ENCODE measurements at places on chromosomes 1 and 21.

GRCh38 chr1:33815061-33815460 lies 48.8 kb upstream of the HMGB4 start:
- no peak for DNase-seq

DNA sequence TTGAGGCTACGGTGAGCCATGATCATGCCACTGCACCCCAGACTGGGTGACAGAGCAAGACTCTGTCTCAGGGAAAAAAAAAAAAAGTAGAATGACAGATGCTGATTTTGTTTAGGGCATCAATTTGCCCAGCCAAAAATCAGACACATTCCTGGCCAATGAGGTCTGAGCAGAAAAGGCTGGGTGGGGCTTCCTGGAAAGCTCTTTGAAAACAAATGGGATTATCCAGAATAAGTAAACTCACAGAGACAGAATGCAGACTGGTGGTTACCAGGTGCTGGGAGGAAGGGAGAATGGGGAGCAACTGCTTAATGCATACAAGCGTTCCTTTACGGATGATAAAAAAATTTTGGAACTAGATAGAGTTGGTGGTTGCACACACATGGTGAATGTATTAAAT lies 10.1 kb upstream of the CITED4 start:
- DNase-seq, result no peak

DNA sequence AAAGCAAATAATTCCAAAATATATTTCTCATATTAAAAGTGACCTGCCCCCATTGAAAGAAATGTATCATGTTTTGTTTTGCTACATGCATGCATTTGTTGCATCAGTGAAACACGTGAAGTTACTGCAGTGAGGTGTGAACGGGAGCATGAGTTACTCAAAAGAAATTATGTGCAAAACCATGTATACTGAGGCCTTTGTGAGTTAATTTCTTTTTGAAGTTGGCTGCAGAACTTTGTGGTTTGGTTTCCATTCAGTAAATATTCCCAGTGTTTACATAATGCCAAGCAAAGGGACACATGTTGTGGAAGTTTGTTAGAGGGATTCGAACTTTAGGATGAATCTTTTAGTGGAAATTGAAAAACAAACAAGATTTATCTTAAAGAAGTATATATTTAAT lies 619.4 kb upstream of the ADAMTS5 start:
- DNase-seq, result no peak

DNA sequence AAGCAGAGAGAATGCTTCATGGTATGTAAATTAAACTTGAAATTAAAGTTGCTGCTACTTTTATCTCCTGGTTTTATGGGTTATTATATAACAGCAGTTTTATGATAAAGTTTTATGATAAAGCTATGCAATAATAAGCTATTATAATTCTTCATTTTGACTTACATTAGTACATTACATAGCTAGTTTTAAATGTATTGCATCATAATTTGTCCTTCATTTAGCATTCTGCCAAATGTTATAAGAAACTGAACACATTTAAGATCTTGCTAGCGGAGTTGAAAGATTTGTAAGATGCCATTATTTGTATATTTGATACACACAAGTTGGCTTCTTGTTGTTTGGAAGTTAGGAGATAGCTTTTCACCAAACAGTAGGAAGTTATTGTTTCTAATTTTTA lies 101.6 kb downstream of the LRRC40 start:
- no peak for DNase-seq

GRCh38 chr1:206885341-206886060 lies 11.7 kb upstream of the IL24 start:
- DNase-seq, result no peak

DNA sequence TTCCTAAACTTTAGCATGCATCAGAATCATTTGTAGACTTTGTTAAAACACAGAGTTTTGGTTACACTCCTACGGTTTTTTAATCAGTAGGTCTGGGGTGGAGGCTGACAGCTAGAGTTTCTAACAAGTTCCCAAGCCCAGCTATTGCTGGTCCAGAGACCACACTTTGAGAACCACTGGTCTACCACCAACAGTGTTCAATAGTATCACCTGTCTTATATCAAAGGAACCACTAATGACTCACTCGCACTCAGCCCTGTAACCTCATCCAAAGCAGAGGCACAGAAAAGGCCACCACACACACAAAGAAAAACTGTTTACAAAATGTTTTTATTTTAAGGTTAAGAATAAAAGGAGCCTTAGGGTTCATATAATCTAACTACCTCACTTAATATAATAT lies 68.7 kb downstream of the HIVEP3 start:
- no peak for DNase-seq

- DNase-seq, result no peak
Observed at GRCh38 chr21:23694390-23694789, 1912.9 kb downstream of the MRPL39 start.

GRCh38 chr1:166197141-166197540 lies 30.3 kb upstream of the FAM78B start:
- no peak for DNase-seq

DNA sequence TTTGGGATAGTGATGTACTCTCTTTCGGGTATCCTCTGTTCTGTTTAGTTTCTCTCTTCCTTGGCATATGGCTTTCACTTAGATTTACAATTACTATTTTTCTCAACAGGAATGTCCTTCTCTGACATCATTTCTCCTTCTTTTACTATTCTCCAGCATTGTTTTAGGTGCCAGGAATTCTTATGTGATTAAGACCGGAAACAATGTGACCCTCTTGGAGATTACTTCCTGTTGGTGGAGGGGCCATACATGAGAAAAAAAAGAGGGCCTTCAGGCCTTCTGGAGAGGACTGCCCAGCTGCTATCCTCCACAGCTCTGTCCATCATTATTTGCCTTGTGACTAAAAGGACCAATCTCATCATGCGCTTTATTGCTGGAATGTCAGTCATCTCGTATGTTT lies 50.4 kb upstream of the ADAMTS5 start:
- DNase-seq, result no peak

- no peak for DNase-seq
Observed at GRCh38 chr1:161768986-161769672, 3.0 kb downstream of the ATF6 start.

GRCh38 chr21:45470773-45471524 lies 66.0 kb downstream of the COL18A1 start:
- no peak for DNase-seq

GRCh38 chr1:38448893-38449292 lies 402.3 kb upstream of the POU3F1 start:
- DNase-seq, result no peak
